Stimulated activated CD8-positive, alpha-beta memory T cell treated with anti-CD3 and anti-CD28 coated beads, Interleukin-15, amount 100 ng/mL, for 24 hours (primary cell): ENCODE measurements at places on chromosomes 2 and 18.

DNA sequence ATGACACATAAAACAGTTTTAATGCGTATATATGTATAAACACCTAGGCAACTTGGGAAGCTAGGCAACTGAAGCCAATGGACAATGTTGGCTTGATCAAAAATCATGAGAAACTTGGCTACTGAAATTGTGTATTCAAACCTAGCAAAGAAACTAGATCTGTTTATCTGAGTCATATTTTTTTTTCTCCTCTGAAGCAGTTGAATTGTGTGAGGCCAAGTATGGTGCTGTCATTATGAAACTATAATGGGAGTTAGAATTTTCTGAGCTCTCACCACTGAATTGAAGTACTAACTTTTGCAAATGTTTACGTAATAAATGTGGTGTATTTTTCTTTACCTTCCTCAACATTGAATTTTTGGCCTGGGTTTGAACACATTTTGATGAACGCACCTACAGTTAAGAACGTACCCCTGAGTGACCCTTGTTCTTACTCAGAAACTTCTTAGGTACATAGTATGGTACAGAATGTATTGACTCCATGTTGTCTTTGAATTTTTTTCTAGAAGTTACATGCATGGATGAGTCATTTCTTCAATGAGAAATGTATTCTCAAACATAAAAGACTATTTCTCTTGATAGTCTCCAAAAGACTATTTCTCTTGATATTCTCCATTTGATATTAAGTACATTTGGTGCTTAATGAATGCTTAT is 23.8 kb downstream of the CD28 start:
- no peak for DNase-seq

GRCh38 chr18:63161761-63162195 is 157.8 kb downstream of the BCL2 start:
- no peak for DNase-seq

GRCh38 chr2:221025398-221025797 is 546.7 kb downstream of the EPHA4 start:
- DNase-seq, result no peak

- no peak for DNase-seq
Observed at GRCh38 chr2:171210216-171210863, 49.6 kb upstream of the TLK1 start.

GRCh38 chr2:200353874-200354273 is 47.4 kb downstream of the SPATS2L start:
- DNase-seq, result no peak
